Mesendoderm (in vitro differentiated cells): ENCODE measurements at places on chromosomes 16 and 17.

- no peak for DNase-seq
Measured at GRCh38 chr17:75722076-75722475, 817 bp downstream of the ITGB4 start.

DNA sequence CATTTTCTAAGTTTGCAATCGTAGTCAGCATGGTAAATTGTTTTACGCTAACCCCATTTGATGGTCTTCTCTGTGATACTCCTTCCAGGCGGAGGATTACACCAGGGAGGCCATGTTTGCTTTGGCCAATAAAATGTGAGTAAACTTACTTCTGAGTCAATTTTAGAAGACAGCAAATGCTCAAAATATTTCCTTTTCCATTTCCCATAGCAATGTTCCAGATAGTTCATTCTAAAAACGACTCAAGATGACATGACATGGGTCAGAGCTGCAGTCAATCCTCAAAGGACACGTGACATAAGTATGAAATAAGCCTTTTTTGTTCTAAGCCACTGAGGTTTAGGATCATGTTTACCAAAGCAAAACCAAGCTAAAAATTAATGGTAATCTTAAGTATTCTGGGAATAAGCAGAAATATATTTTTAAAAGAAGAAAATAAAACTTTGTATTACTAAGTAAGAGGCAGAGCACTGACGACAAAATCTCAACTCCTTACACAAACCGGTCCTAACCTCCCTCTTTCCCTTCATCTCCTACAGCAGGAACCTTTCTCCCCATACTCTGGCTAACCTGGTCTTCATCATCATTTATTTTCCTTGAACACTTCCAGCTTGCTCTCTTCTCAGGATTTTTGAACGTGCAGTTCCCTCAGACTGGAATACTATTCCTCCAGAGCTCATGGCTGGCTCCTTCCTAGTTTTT, 266.2 kb downstream of the CEP112 start:
- DNase-seq, result no peak

DNA sequence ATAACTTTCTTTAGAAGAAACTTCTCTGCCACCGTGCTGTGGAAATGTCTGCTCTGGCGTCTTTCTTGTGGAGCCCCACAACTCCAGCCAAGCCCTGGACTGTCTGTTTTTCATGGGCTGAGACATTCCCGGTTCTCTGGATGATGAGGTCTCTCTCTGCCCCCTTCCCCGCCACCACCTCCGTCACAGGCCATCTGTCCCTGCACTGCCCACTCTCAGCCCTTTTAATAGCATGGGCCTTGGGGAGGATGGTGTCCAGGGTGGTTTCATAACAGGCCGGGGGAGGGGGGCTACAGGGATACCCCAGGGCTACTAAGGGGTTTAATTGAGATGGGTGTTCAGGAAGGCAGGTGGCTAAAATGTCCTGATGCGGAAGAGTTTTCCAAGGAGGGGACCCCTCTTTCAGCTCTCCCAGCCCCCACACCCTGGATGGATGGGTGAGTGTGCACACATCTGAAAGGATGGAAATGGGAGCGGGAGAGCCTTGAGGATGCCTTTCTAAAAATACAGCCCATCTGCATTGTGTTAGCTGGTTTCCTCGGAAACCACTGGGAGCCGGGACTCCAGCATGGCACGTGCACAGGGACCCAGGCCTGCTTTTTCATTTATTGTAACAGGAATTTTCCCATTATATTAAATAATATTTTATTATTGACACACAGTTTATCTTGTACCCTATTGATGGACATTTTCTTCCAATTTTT, 14.6 kb upstream of the NDRG4 start:
- DNase-seq, result no peak

- DNase-seq, result no peak
Measured at GRCh38 chr16:26749072-26749471, 317.7 kb upstream of the C16orf82 start.

DNA sequence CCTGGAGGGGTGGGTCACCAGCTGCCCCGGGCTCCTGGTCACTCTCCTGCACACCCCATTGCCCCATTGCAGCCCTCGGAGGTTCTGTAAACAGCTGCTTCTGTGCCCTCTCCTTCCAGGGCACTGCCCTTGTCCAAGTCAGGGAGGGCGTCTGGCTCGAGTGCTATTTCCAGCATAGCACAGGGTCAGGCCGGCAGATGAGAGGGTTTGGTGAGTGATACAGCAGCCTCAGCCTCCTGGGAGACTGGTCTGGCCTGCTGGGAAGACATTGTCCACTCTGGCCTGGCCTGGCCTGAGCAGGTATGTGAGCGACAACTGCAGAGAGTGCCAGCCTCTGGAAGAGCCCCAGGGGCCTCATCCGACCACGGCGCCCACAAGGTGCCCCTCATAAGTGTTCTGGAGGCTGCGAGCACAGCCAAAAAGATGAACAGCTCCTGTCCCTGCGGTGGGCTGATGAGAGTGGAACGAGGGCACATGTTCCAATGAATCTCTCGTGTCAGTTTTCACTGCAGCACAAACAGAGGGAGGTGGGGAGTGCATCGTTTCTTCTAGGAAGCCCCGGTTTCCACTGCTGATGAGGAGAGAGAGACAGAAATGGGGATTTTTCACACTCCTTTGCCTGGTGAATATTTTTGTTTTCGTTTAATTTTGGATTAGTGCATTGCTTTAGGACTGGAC, 105.8 kb upstream of the SDK2 start:
- DNase-seq, result no peak

GRCh38 chr16:3997231-3997841, 116.8 kb upstream of the CREBBP start:
- DNase-seq, result no peak

- DNase-seq, result no peak
Measured at GRCh38 chr17:57587193-57587969, 157.7 kb downstream of the CCDC182 start.
